ENCODE measurements at places on chromosomes 2 and 18.

DNA sequence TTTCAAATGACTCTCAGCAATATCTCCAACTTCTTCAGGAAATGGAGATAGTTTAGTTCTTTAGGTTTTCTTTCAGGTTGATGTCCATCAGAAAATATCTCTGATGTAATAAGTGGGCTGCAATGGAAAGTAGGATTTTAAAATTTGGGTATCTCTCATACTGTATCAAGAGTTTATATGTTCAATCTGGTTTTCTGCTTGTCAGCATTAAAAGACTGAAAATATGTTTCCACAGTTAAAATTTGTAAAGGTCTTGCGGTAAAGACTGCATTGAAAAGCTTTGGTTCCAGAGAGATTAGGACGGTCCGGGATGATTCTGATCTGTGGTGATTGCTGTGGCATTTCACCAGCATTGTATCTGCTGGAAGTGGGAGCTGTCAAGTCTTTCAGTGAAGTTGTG, 83.2 kb downstream of the LYPD1 start:
- DNase-seq: no peak

DNA sequence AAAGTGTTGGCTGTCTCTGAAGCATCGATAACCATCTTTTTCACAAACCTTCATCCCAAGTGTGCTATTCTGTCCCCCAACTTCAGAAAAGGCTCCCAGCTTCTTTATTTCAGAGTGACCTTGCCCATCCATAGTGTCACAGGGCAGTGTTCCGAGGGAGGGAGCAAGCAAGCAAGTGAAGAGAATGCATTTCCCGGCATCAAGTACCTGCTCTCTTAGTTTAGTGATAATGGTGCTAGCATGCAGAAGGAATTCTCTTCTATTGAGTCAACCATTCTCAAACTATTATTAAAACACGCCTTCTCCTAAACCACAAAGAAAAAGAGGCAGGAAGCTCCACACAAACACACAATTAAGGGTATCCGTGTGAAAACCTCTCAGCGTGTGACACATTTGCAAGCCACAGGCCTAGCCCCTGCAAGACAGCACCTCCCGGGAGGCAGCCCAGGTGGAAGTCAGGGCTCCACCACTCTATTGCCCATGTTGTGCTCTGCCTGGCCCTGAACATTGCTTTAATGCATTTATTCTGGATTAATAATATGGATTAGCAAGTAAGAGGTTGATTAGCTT, 504.9 kb downstream of the GALR1 start:
- no peak for DNase-seq

GRCh38 chr2:107028661-107029060, 142.7 kb upstream of the ST6GAL2 start:
- no peak for DNase-seq

GRCh38 chr18:2417861-2418610, 153.3 kb downstream of the METTL4 start:
- DNase-seq: no peak

- no peak for DNase-seq
These were observed 62.7 kb downstream of the TRAPPC12 start for GRCh38 chr2:3442185-3442584.

DNA sequence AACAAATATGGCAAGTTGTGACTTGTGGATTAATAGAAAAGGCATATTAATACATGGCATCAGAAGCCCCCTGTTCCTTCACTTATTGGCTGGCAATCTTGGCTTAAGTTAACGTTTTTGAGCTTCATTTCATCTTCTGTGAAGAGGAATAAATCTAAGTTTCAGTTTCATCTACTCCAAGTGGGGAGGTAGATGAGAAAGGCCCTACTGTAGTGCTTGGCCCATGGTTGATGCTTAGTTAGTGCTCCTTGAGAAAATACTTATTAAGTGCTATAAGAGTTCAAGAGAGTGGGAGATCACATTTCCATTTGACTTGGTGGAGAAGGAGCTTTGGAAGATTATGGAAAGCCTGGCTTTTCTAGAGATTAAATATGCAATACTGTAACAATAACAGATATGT, 244.3 kb downstream of the BABAM2 start:
- DNase-seq: no peak

DNA sequence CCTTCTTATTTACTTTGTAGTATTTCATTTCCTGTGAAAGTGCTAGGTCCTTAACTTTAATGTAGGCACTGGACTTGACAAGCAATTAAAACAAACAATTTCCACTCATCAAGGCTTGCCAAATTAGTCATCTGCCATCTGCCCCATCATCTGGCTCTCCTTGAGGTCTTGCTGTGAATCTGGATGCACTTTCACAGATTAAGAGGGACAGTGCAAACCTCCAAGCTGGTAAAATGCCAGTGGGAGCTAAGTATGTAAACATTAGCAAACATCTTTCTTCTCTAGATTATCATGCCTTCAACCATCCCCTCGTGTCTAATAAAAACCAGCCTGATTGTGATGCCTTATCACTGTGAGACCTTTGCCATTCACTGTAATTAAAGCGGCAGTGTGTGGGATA, 402.9 kb downstream of the ERBB4 start:
- DNase-seq: no peak

- no peak for DNase-seq
These were observed 325.3 kb upstream of the TFPI start for GRCh38 chr2:187879491-187879890.

DNA sequence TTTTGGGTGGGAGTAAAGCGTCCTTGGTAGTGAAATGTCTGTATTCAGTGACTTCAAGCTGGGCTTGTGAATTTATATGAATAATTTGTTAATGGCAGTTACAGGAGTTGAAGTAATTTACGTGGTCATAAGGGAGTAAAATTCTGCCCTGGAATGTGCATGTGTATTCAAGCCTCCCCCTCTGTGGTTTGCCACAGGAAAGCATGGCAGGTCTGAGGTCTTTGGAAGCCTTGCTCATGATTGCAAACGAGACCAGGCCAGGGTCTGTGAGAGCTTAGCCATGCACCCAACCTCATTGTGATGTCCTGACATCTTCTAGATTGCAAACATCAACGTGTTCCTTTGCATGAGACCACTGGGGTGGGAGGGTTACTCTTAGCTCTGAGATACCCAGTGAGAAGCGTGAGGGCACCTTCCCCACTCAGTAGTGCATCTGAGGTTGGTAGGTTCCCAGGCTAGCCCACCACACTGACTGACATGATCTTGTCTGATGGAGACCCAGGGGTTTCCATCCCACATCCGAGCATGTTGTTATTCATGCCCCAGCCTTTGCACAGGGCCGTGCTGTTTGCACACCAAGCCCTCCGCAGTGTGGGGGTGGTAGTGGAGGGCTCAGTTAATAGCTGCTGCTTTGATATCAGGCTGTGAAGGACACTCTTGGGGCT, 216.5 kb downstream of the KLHL29 start:
- DNase-seq: no peak

- no peak for DNase-seq
These were observed 88.1 kb downstream of the NDUFA10 start for GRCh38 chr2:239936838-239937581.

DNA sequence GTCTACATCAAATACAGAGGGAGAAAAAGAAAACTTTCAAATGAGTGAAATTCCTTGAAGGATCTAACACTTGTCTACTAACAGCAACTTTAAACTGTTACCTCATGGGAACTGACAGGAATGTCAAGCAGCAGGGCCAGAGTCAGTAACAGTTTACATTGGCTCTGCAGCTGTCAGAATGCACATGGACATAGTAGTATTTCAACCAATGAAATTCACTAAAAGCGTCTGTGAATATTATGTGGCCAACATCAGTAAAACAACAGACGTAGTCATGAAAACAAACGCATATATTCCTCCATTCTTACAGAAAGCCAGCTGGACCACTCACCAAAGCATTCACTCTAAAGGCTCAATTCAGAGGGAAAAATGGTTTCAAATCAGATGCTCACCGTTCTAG, 79.3 kb upstream of the RNU4ATAC start:
- DNase-seq: no peak

GRCh38 chr2:183474912-183475695, 350.9 kb downstream of the NUP35 start:
- no peak for DNase-seq

DNA sequence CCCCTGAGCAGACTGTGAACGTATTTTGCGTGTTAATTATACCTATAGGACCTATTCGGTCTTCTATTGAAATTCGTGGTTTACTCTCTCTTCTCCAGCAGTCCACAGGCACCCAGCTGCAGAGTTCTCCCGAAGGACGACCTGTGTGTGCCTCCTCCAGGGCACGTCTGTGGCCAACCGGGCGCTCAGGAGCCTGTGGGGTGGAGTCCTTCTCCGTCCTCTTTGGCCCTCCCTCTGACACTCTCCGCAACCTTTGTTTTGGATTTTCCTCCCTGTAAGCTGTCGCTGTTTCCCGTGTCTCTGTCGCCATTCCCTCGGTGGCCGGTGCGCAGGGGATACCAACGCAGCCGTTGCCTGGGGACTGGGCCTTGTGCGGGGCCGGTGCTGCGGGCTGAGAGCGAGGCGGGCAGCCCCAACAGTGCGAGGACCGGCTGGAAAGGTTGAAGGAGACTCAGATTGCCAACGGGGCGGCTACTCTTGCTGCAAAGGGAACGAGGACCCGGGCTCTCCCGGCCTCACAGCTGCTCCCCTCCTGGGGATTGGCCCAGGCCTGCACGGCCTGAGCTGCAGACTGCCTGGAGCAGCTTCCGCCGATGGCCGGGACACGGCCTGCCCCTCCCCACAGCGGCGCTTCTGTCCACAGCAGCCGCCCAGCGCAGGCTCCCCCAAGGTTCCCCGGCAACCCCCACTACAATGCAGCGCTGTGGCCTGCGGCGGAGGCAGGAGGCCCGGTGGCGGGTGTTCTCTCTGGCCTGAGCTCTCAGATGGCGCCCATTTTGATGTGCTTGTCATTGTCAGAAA, 221.0 kb downstream of the MTX2 start:
- DNase-seq: no peak

- no peak for DNase-seq
These were observed 207.6 kb upstream of the VWC2L start for GRCh38 chr2:214203214-214203613.

- no peak for DNase-seq
These were observed 731.4 kb upstream of the CHAC2 start for GRCh38 chr2:53036196-53036595.

- DNase-seq: no peak
These were observed 120.0 kb upstream of the STK17B start for GRCh38 chr2:196291426-196291825.

GRCh38 chr2:7077660-7078267, 160.6 kb downstream of the RNF144A start:
- no peak for DNase-seq

DNA sequence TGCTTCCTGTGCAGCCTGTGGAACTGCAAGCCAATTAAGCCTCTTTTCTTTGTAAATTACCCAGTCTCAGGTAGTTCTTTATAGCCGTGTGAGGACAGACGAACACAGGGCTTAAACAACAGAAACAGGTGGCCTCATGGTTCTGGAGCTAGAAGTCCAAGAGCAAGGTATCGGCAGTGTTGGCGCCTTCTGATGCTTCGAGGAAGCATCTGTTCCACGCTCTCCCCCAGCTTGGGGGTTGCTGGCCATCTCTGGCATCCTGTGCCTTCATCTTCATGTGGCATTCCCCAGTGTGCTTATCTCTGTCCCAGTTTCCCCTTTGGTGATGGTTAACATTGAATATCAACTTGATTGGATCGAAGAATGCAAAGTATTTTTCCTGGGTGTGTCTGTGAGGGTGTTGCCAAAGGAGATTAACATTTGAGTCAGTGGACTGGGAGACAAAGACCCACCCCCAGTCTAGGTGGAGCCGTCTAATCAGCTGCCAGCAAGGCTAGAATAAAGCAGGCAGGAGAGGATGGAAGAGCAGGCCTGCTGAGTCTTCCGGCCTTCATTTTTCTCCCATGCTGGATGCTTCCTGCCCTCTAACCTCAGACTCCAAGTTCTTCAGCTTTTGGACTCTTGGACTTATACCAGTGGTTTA, 287.6 kb downstream of the PHLPP1 start:
- DNase-seq: no peak

DNA sequence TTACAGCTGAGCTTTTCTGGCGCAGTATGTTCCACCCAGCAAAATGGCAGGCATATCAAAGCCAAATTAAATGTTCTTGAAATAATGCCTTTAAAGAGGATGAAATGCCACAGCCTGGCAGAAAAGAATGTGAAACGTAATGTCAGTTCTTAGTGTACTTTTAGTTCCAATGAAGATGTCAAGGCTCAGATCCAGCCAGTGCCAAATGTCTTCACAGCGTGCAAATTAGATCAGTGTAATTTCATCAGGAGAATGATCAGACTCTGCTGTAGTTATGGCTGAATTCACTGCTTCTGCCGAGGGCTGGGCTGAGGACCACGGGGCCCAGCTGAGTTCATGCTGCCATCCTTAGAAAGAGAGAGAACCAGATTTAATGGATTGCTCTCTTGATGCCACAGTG, 78.7 kb upstream of the ITGA4 start:
- DNase-seq: no peak

GRCh38 chr2:10305715-10306114, 3.0 kb downstream of the HPCAL1 start:
- DNase-seq: no peak

DNA sequence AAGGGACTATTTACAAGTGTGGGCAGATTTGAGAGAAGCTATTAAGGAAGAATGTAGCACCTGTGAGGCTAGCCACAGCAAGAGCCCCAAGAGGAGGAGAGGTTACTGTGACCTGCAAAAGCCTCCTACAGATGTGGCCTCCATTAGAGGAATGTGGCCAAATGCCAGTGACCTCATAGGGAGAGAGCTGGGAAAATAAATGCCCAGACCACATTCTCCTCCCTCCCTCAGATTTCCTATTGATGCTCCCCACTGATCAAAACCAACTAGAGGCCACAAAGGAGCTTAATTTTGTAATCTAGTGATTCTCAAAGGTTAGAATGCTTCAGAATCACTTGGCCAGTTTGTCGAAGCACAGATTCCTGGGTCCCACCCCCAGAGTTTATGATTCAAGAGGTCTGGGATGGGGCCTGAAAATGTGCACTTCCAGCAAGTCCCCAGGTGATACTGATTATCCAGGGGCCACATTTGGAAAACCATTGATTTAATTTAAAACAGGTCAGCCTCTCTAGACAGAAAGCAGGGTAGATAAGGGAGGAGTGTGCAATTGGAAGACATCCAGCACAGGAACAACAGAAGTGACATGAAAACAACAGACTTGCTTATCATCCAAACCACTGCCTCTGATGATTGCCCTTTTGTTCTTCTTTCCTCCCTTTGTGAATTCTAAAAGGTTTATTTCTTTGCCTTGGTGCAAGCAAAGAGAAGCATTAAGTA, 61.2 kb upstream of the RBBP8 start:
- DNase-seq: no peak

DNA sequence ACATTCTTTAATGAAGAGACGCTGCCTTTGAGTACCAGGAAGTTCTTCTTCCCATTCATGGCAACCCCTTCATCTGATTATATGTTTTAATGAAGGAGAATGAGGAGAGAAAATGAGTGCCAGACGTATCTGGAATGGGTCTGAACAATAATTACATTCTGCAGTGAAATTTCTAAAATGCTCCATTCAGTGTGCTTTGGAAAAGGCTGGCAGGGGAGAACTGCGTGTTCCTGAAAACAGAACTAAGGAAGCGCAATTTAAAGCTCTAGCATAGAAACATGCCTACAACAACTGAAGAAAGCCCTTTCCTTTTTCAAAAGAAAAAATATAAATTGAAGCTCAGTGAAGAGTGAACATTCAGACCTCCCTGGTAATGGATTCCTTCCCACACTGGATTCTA, 58.8 kb downstream of the BOD1L2 start:
- no peak for DNase-seq

Measured in KG1 (cell line).